ENCODE measurements at places on chromosomes 3 and 15.

GRCh38 chr3:99658274-99658673 lies 19.9 kb downstream of the COL8A1 start:
- no peak for DNase-seq

GRCh38 chr3:134486577-134487041 lies 752 bp downstream of the CEP63 start:
- no peak for DNase-seq

DNA sequence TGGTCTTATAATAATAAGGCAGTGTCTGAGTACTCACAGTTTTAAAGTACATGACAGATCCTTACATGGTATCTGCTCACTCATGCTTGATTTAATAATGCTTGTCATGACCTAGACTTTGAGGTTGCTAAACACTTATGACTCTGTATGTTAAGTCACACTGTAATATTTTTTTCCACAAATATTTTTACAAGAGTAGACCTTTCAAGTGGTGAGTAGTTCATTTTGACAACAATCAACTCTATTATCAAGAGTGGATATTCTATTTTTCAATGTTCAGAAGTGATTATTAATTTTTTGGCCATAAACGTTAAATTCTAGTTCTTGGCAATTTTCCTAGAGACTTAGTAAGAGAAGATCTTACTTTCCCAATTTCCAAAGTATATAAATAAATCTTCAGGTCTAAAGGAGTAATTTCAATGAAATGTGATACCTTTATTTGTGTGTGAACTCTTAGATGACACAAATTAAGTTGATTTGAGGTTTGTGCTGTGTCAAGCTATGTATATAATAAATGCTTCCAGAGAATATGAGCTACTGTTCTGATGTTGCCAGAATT lies 104.5 kb downstream of the NLGN1 start:
- DNase-seq, result no peak

DNA sequence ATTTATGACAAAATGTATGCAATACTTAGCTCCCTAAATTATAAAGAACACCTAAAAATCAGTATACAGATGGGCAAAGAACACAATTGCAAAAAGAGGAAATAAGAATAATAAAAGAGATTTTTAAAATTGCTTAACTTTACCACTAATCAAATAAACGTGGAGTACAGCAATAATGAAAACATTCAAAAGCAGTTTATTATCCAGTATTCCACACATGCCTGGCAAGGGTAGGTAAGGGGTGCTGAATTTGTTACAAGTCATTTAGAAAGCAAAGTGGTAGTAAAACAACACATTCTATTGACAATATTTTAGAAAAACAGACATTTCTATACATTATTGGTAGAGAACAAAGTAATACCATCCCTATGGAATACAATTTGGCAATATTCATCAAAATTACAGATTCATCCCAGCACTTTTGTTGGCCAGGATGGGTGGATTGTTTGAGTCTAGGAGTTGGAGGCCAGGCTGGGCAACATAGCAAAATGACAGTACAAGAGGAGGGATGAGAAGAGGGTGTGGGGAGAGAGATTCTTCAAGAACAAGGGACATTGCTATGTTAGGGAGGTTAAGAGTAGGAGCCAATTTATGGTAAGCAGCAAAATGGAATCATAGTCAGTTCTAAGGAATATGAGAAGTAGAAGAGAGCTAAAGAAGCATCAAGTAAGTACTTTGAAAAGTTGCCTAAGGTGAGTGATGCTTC lies 3.7 kb upstream of the ACKR4 start:
- no peak for DNase-seq

DNA sequence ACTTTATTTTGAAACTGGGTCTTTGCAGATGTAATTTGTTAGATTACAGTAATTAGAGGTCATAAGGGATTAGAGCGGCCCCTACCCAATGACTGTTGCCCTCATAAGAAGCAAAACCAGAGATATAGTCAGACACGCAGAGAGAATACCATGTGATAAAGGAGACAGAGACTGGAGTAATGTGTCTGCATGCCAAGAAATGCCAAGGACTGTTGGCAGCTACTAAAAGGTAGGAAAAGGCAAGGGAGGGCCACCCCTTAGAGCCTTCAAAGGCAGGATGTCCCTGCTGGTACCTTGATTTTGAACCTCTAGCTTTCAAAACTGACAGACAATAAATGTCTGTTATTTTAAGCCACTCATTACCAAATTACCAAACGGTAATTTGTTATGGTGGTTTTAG lies 548.2 kb downstream of the FHIT start:
- no peak for DNase-seq

- no peak for DNase-seq
Observed at GRCh38 chr3:156424758-156425157, 130.2 kb downstream of the SSR3 start.

GRCh38 chr3:154971341-154971740 lies 108.8 kb upstream of the MME start:
- DNase-seq, result no peak

- no peak for DNase-seq
Observed at GRCh38 chr15:96340598-96341512, 10.4 kb downstream of the NR2F2 start.

GRCh38 chr3:9345041-9345440 lies 17.8 kb upstream of the THUMPD3 start:
- DNase-seq, result no peak

DNA sequence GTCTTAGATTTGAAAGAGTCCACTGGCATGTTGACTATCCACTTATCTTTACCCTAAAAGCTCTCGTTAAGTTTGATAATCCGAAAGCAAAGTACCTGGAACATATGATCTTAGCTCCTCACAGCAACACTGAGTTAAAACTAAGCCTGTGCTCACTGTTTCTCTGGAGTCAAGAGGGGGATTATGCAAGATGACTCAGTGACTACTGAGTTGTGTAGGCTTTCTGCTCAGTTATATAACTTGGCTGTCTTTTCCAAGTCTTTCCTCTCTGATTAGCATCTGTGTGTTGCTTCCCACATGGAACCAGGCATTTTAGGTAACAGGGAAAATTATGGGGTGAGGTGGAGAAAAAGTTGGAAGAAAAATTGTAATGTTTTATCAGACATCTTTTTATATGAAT lies 31.2 kb upstream of the MYO5C start:
- no peak for DNase-seq

DNA sequence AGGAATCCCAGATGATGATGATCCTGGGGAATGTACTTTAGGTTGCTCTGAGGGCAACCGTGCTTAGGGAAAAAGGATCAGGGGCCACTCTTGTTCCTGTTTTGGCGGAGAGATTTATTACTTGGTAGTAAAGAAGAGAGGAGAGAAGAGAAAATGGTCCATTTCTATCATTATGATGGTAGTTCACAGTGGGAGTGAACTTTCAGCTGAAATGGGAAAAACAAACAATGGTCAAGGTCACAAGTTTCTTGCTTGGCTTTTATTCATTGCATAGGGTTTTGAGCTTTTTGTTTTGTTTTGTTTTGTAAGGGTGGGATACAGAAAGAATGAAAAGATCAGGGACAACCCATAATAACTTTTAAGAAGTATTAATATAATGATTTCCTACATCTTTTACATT lies 7.7 kb upstream of the UMPS start:
- DNase-seq, result no peak

GRCh38 chr3:72549761-72550581 lies 298.3 kb downstream of the SHQ1 start:
- DNase-seq, result no peak

DNA sequence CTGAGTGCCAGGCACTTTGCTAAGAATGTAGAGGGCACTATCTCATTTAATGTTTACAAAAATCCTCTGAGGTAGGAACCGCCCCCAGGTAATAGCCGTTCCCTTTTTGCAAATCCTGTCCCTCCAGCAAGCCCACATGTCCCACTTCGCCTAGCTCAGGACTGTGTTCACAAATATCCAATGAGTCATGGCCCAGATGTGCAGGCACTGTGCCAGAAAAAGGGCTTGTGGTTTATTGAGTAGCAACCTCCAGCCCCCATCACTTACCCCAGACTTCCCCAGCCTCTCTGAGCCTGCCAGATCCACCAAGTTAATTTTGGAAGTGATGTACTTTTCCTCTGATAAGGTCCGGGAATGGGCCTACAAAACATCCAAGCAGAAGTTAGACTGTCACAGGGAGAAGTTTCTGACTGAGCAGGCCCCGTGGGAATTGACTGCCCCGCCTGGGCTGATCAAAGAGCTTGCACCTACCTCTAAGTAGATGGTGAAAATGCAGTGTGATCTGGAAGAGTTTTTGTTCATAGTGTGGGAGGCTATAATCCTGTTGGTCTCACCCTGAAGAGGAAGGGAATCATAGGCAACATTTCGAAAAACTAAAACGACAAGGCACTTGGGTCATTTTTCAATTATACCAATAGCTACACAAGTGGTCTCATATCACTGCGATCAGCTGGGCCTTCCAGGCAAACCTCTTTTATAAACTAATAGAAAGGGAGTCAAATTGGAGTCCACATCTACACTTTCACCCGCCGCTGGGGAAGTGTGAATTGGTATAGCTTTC lies 15.7 kb downstream of the KIF9 start:
- DNase-seq, result peak; percentile 61

DNA sequence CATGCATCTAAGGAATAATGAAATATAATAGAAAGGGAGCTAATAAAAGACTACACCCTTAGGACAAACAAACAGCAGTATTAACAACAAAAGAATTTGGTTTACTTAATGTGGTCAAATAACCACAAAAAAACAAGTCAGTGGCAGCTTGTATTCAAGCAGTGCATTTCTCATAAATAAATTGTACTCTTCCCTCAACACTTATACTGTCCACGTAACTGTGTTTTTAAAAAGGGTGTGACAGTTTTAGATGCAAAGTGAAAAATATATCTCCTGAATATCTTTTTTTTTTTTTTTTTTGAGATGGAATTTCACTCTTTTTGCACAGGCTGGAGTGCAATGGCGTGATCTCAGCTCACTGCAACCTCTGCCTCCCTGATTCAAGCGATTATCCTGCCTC lies 698.2 kb upstream of the CADM2 start:
- no peak for DNase-seq

GRCh38 chr15:44298878-44299277 lies 10.4 kb downstream of the GOLM2 start:
- DNase-seq, result no peak

- peak; percentile 77 for DNase-seq
Observed at GRCh38 chr3:4741404-4742307, 237.6 kb upstream of the BHLHE40 start.

DNA sequence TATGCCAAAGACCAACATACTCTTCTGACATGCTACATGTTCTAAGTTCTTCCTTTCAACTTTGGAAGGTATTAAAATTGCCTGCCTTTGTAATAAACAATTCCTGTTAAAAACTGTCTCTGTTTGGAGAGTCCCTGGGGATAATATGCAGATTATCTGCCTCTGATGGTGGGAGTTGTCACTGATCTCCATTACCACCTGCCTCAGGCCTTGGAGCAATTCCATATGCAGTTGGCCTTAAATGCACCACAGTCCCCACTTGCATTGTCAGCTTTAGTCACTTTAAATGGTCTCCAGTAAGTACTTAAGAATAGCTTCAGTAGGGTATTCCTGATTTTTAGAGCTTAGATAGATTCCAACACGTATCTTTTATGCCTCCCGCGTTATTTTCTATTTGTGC lies 121.1 kb upstream of the GOLIM4 start:
- no peak for DNase-seq

DNA sequence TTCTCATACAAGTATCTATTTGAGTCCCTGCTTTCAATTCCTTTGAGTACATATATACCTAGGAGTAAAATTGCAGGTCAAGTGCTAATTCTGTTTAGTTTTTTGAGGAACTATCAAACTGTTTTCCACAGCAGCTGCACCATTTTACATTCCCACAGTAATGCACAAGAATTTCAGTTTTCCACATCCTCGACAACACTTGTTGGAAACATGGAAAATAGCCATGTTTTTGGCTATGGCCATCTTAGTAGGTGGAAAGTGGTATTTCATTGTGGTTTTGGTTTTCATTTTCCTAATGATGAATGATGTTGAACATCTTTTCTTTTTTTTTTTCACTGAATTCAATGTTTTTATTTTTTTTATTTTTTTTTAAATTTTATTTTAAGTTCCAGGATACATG lies 44.4 kb upstream of the TNFAIP8L3 start:
- DNase-seq, result no peak

DNA sequence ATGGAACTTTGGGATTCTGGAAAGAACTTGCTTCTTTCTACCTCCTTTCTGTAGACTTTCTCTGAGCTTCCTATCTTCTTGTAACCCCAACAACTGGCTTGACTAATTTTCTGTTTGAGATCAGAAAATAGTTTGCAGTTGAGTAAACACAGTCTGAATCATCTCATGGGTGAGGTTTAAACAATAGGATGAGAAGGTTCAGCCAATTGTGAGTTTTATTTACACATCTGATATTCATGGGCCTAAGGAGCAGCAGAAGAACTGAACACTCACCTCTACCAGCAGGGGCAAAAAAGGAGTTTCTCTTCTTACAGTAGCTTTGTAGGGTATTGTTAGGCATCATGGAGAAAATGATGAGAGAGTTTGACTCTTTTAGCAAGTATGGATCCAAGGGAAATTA lies 54.2 kb downstream of the DTWD1 start:
- DNase-seq, result no peak

DNA sequence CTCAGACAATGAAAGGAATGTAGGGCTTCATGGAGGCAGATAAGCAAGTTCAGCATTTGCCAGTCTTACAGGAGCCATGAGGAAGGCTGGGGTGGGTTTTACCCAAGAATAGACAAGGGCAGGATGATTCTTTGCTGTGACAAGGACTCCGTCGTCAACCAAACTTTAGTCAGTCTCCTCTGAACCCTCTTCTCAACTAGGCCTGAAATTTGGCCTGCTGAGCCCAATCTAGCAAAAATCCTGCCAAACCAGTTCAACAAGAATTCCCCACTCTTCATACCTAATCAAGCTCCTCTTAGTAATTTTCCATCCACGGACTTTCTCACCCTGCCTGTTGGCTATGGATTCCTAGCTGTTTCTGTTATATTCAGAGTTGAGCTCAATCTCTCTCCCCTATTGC lies 280.5 kb downstream of the TBL1XR1 start:
- no peak for DNase-seq

GRCh38 chr15:48641416-48641815 lies 4.1 kb downstream of the FBN1 start:
- DNase-seq, result no peak

DNA sequence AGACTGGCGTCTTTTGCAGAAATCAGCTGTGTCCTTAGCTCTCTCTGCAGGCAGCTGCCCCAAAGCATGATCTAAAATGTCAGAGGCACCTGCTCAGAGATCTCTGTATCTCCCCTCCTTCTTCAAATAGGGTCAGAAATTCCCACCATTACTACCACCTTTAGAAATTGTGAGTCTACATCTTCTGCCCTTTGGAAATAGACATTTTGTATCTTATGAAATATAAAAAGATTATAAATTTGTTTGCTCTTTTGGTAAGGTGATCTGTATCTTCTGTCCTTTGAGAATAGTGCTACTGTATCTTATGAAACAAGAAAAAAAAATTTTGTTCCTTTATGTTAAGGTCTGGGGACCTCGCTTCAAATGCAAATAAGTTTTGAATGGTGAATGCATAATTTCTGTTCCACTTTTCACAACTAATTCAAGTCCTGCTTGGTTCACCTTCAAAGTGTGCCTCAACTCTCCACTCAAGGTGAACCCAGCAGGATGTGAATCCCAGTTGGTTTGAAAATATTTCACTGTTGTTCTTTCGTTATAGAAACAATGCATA lies 28.3 kb upstream of the GPD1L start:
- DNase-seq, result no peak

GRCh38 chr3:170278627-170279026 lies 56.4 kb downstream of the PRKCI start:
- DNase-seq, result no peak

All from thoracic aorta (tissue), 2 donors.